ENCODE measurements at places on chromosomes 2 and 18. TPM values are rescaled to one million over a fixed set of nuclear protein-coding genes. Genes with fewer than 3 reads are reported as not detected.

The DCDC2C gene
- not detected for polyA plus RNA-seq

The PHOSPHO2 gene
- polyA plus RNA-seq, result 4.5 TPM

The LIMS3 gene
- 1.1 TPM for polyA plus RNA-seq

The SLC9A4 gene
- not detected for polyA plus RNA-seq

The AP1S3 gene
- 1.8 TPM for polyA plus RNA-seq

The NEU2 gene
- polyA plus RNA-seq, result not detected

The PHLPP1 gene
- 0.50 TPM for polyA plus RNA-seq

The ALKAL2 gene
- 4.1 TPM for polyA plus RNA-seq

The RAB31 gene
- 19.3 TPM for polyA plus RNA-seq

The CD8B2 gene
- 0.43 TPM for polyA plus RNA-seq

The COL4A3 gene
- not detected for polyA plus RNA-seq

The CAMKMT gene
- 19.5 TPM for polyA plus RNA-seq

The AKAIN1 gene
- polyA plus RNA-seq, result not detected

The MRPS9 gene
- polyA plus RNA-seq, result 32.0 TPM

The HRH4 gene
- polyA plus RNA-seq, result not detected

DNA sequence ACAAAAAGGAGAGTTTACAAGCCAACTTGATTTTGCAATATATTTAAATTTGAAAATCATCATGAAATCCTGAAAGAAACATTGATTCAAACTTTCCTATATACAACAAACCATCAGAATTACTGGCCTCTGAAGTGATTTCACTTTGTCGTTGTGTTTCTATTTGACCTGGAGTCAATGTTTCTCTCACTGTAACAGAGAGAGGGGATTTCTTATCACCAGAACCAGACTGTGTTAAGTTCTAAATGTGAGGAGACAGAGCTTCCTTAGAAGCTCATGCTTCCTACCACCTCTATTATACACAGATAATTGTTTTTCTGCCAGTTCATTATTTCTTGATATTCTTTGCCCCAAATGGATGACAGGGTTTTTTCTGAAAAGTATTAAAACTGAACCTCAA is 245.0 kb upstream of the RND3 start:
- DNase-seq, result no peak

GRCh38 chr2:201879996-201880395 is 73.7 kb downstream of the CDK15 start:
- DNase-seq, result no peak

- DNase-seq, result no peak
These were observed 63.8 kb downstream of the PDE11A start for GRCh38 chr2:178008636-178009289.

GRCh38 chr2:230230496-230231200 is 5.1 kb downstream of the SP140 start:
- DNase-seq, result no peak

DNA sequence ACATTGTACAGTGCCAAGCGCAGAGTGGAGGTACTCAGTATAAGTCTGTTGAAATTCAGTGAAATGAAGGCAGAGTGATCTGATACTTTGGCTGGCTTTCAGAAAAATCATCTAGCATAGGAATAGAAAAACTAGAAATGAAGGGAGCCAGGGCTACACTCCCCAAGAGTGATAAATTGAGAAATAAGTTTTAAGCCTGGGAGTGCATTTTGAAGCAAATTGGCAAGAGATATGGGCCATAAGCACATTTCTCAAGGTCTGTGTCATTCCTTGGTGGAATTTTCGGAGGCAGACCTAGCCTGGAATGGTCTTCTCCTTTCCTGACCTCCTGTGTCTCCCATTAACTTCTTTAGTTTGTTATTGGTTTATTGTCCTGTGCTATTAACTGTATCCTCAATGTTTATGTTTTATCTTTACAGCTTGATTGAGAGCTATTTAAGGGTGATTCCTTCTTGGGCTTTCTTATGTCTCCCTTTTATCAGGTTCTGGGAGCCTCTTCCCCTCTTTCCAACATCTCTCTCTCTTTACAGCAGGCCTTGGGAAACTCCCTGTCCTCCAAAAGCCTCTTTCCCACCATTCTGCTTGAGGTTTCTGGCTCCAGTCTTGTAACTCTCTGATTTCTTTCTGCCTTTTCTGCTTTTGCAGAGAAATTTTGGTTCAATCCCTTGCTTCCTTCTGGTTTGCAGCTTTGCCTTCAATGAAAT is 649.5 kb downstream of the SLC4A3 start:
- no peak for DNase-seq

- no peak for DNase-seq
These were observed 5.5 kb upstream of the REV1 start for GRCh38 chr2:99495115-99495860.

GRCh38 chr2:23566241-23567142 is 181.5 kb downstream of the KLHL29 start:
- no peak for DNase-seq

GRCh38 chr2:176997074-176997791 is 215.4 kb upstream of the HNRNPA3 start:
- no peak for DNase-seq

GRCh38 chr2:48927355-48927754 is 171.8 kb upstream of the LHCGR start:
- no peak for DNase-seq

GRCh38 chr2:221571551-221572218 is 419 bp downstream of the EPHA4 start:
- DNase-seq, result peak; percentile 37

GRCh38 chr2:27909901-27910300 is 19.4 kb downstream of the BABAM2 start:
- no peak for DNase-seq

DNA sequence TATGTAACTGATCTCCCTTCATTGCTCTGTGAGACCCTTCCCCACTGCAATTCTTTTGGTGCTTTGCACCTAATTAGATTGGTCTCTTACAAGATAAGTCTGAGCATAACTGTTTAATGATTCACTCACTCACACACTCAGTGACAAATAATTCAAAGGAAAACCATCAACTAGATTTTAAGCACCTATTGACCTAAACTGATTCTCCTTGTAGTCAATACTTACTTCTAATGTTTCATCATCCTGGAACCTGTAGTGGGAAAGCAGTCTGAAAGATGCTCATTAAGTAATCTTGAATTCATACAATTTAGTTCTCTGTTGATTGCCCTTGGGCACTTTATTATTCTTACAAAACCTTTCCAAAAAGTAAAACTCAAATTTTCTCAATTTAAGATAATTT is 74.3 kb upstream of the COL5A2 start:
- DNase-seq, result no peak

DNA sequence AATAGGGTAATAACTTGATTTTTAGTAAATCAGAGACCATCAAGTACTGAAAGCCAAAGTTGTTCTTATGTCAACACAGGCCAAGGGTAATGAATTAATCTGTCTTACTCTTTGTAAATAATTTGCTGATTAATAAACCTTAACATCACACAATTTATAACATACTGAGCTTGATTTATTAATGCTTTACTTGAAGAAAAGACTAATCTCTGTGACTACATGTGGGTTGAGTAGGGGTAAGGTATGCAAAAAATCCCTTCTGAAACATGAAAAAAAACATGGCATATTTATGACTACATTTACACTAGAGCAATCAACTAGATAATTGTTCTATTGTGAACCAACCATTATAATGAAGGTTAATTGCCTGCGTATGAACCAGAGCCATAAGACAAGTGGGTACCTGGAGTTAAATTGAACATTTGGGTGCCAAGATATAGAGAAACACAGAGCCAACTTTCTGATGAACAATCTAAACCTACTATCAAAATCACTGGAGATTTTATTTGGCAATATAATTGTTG is 67.7 kb upstream of the GRB14 start:
- DNase-seq, result no peak

DNA sequence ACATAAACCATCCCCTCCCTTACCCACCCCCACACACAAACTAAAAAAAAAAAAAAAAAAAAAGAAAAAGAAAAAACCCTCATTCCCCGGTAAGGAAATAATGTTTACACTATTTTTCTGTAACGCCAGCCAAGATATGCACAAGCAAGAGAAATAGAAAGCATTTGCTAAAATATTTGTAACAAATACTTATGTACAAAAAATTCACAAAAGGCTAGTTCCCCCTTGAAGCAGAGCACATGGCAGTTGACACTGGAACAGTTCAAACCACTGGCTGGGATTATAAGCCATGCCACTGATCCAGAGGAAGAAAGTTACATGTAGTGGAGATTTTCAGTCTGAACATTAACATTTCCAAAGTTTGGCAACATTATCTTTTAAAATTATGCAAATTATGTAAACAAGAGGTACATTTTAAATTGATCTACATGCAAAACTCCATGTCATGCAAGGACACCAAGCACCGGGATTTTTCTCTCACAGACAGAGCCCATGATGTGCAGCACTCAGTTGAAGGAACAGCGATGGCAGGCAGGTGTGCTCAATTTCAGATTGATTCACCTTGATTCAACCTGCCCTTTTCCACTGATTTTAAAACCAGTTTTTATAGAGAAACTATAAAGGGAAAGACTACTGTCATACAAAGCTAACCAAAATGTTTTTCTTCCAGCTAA is 21.4 kb downstream of the PNO1 start:
- DNase-seq, result no peak

GRCh38 chr2:173865971-173866873 is 99.0 kb downstream of the SP3 start:
- DNase-seq, result no peak

DNA sequence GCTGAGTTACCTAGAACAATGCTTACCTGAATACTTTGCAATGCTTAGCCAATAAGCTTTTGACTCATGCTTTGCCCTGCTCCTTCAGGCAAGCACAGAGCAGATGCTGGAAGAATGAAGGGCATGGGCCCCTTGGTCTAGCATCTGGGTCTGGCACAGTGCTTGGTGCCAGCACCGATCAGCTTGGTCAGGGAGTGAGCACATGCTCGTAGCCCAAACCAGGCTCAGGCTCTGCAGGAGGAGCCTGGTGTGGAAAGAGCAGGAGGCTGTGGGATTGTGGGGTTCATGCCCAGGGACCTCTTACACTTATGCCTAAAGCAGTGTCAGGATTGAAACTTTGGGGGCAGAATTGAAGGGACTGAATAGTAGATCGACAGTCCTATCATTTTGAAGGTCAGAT is 283.7 kb upstream of the PXDN start:
- DNase-seq, result no peak

DNA sequence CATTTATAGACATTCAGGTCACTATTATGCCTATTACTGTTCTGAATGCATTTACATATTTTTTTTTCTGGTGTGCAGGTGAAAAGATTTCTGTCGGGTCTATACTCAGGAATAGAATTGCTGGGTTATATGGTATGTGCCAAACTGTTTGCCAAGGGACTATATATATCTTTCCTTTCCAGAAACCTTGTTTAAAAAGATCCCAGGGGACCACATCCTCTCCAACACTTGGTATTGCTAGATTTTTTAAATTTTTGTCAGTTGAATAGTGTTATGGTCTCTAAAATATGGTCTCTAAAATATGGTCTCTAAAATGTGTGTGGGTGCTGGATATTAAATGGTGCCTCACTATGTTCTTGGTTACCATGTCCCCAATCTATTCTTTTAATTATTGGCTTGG is 131.3 kb downstream of the INSIG2 start:
- no peak for DNase-seq

DNA sequence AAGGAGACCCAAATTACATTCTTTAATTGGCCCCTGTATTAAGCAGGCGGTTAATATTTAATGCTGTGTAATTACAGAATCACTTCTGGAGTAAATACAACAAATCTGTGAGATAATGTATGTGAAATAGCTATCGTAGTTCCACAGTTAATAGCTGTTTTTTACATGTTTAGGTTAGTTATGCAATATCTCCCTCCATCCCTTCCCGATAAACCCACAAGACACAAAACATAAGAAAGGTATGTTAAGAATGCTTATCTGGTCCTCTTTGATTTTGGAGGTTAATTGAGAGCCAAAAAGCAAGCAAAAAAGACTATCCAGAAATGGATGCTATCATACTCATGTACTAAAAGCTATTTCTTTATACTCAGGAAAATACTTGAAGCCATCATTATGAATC is 49.1 kb downstream of the ZNF638 start:
- no peak for DNase-seq

- DNase-seq, result no peak
These were observed 217.5 kb downstream of the PMAIP1 start for GRCh38 chr18:60117321-60117720.

GRCh38 chr2:36562240-36562639 is 35.7 kb downstream of the FEZ2 start:
- no peak for DNase-seq

DNA sequence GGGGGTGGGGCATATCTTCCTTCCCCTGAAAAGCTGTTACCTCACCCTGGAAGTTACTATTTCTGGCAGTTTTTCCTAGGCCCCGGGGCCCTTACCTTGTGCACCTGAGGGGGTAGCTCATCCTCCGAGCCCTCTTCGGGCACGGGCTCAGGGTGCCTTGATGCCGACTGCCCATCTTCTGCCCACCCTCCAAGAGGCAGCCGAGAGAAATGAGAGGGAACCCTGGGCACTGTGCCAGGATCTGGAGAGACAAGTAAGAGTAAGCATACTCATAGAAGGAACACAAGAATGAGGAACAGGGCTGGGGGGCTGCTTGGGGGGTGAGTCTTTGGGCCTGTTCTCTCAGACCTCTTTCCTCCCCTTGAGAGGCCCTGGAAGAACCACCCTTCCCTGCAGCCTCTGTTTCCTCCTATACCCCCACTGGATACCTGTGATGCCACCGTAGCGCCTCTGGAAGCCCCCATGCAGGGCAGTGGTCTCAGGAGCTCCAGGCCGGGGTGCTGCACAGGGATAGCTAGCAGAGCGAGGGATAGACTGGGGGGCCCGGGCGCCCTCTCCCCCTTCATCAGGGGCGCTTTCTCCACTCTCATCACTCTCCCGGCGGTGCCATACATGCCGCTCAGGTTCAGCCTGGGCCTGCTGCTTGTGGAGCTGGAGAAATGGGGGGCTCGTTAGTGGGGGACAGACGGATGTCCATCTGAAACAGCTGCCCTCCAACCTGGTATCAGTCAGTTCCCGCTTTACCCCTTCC is 2.1 kb upstream of the ABCB6 start:
- no peak for DNase-seq

DNA sequence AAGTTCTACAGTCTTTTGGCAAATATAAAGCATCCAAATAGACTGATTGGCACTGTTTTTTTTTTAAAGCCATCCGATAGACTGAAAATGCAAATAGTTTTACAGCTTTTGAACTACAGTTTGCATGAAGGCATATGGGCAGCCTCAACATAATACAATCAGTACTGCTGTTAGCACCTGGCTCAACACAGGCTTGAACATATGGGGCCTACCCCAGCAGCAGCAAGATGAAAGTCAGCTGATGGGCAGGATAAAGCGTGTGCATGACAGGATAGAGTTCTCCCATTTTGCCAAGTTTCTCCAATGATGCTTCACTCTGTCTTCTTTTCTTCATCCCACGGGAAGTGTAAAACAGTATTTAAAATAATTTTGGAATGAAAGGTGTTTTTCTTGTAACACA is 1.3 kb upstream of the AKAIN1 start:
- no peak for DNase-seq

- no peak for DNase-seq
These were observed 34.4 kb upstream of the DARS1 start for GRCh38 chr2:136019825-136020224.

GRCh38 chr18:78721238-78721875 is 258.3 kb upstream of the SALL3 start:
- no peak for DNase-seq
